Activated CD8-positive, alpha-beta T cell treated with anti-CD3 and anti-CD28 coated beads, Interleukin-2, amount 10 ng/mL, durations not matched to agents 7 days and 5 days (primary cell): ENCODE measurements at places on chromosomes 1 and 21.

DNA sequence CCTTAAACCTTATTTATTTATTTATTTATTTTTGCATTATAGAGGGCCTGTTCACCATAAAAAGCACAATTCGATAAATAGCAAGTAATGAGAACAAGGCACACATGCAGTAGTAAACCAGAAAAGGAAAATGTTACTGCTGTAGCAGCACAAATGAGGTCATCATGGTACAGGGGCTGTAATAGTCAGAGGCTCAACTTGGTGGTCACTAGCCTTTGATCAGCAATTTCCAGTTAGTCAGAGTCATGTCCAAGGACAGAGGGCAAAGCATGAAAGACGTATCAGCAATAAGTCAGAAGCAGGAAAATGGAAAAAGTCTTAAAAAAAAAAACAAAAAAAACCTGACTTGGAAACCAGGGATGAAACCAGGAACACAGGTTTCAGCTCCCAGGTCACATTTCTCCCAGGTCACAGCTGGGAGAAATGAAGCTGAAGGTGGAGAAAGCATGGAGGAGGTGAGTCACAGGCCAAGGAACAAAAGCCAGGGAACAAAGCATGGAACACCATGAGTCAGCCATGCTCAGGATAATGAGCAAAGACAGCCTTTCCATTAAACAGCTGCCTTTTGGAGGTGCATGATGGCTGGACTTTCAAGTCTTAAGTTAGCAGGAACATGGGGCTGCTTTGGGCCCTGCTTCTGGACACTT, 556.3 kb downstream of the LTN1 start:
- H3K4me3 ChIP-seq = no peak overlapping the region
- no peaks in the 10 kb centered on the region for H3K36me3 ChIP-seq
- H3K4me1 ChIP-seq = no peaks in the 10 kb centered on the region
- DNase-seq = no peak
- no peak overlapping the region for H3K27ac ChIP-seq

GRCh38 chr1:149995927-149996326, 14.6 kb downstream of the OTUD7B start:
- peaks cover 15% of the 10 kb centered on the region for H3K4me1 ChIP-seq
- DNase-seq = no peak
- no peaks in the 10 kb centered on the region for H3K27me3 ChIP-seq

DNA sequence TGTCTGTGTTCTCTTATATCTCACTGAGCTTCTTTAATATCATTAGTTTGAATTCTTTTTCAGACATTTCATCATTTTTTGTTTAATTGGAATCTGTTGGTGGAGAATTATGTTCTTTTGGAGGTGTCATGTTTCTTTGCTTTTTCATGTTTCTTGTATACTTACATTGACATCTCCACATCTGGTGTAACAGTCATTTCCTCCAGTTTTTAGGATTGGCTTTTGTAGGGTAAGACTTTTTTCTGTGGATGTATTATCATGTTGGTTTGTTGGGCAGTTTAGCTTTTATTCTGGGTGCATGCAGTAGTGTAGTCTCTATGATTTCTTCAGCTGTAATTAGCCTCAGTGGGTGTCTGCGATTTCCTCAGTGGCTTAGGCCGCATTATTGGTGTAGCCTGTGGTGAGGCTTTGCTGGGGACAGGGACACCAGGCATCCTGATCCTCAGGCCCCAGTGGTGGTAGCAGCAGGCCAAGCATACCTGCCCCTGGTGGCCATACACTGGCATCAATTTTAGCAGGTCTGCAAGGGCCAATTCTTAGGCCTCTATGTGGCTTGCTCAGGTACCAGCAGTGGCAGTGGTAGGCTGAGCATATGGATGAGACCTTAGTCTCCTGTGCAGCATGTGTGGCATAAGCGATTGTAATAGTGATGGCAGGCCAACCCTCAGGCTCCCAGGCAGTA, 77.6 kb upstream of the SAMD13 start:
- DNase-seq = no peak
- peaks cover 4% of the 10 kb centered on the region for H3K4me1 ChIP-seq
- H3K27me3 ChIP-seq = no peaks in the 10 kb centered on the region
- no peak overlapping the region for H3K4me3 ChIP-seq
- H3K27ac ChIP-seq = no peak overlapping the region

DNA sequence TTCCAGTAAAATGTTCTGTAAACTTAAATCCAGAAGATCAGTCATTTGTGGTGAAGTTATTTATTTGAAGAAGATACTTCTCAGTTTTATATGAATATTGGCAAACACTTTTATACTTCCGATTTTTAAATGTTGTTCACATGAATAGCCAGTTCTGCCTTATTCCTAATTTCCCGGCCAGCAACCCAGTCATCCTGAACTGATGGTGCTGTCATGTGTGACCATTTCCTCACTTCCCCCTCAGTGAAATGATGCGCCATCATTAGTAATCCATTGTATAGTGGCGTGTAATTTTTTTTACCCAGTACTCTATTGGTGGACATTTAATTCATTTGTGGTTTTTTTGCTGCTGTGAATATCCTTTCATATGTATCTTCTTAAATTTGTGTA, 16.4 kb downstream of the GPSM2 start:
- H3K36me3 ChIP-seq = peaks cover 7% of the 10 kb centered on the region
- H3K27me3 ChIP-seq = no peaks in the 10 kb centered on the region
- DNase-seq = no peak
- no peak overlapping the region for H3K27ac ChIP-seq

DNA sequence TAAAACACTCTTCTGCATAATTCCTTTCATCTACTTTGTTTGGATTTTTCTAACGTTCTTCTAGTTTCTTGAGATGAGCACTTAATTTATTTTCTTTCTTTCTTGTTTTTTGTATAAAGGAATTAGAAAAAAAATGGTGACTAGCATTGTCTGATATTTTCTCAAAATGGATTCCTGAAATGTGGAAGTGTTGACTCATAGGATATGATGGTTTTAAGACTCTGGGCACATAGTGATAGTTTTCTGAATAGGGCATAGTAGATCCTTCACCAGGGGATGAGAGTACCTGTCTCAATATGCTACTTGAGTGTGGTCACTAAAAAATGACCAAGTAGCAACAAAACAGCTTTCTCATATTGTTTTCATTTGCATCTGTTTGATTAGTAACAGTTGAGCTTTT, 100.9 kb downstream of the PEX14 start:
- H3K4me1 ChIP-seq = no peaks in the 10 kb centered on the region
- H3K4me3 ChIP-seq = no peak overlapping the region
- no peak for DNase-seq
- no peak overlapping the region for H3K27ac ChIP-seq
- no peaks in the 10 kb centered on the region for H3K27me3 ChIP-seq
- H3K36me3 ChIP-seq = no peaks in the 10 kb centered on the region

GRCh38 chr1:160208557-160209320, 3.6 kb downstream of the PEA15 start:
- H3K36me3 ChIP-seq = peaks cover 19% of the 10 kb centered on the region
- peaks cover 28% of the 10 kb centered on the region for H3K4me1 ChIP-seq
- H3K27ac ChIP-seq = peak overlapping the region; percentile 13
- DNase-seq = no peak
- H3K27me3 ChIP-seq = no peaks in the 10 kb centered on the region

- H3K4me1 ChIP-seq = no peaks in the 10 kb centered on the region
- no peak overlapping the region for H3K27ac ChIP-seq
These were observed 22.7 kb upstream of the EDN2 start for GRCh38 chr1:41507110-41507720.

GRCh38 chr21:35473496-35473895, 424.4 kb upstream of the RUNX1 start:
- H3K36me3 ChIP-seq = peaks cover 20% of the 10 kb centered on the region
- H3K27me3 ChIP-seq = peaks cover 1% of the 10 kb centered on the region
- no peak for DNase-seq
- peaks cover 52% of the 10 kb centered on the region for H3K4me1 ChIP-seq
- H3K27ac ChIP-seq = no peak overlapping the region
- H3K4me3 ChIP-seq = no peak overlapping the region

GRCh38 chr1:59013276-59013927, 229.6 kb upstream of the JUN start:
- H3K4me3 ChIP-seq = no peak overlapping the region
- H3K4me1 ChIP-seq = peaks cover 7% of the 10 kb centered on the region

- no peaks in the 10 kb centered on the region for H3K36me3 ChIP-seq
- H3K4me1 ChIP-seq = peaks cover 3% of the 10 kb centered on the region
- no peak overlapping the region for H3K4me3 ChIP-seq
These were observed 5.0 kb upstream of the HPCA start for GRCh38 chr1:32881291-32881690.

- H3K27me3 ChIP-seq = no peaks in the 10 kb centered on the region
- no peaks in the 10 kb centered on the region for H3K36me3 ChIP-seq
- no peaks in the 10 kb centered on the region for H3K4me1 ChIP-seq
- no peak overlapping the region for H3K27ac ChIP-seq
- no peak for DNase-seq
These were observed 73.3 kb upstream of the FMO3 start for GRCh38 chr1:171017426-171017825.

GRCh38 chr1:212234431-212235395, 50.5 kb upstream of the PPP2R5A start:
- peaks cover 38% of the 10 kb centered on the region for H3K4me1 ChIP-seq
- H3K36me3 ChIP-seq = peaks cover 6% of the 10 kb centered on the region
- H3K27ac ChIP-seq = peak overlapping the region; percentile 46
- DNase-seq = peak; percentile 44
- H3K4me3 ChIP-seq = no peak overlapping the region
- no peaks in the 10 kb centered on the region for H3K27me3 ChIP-seq

- H3K4me1 ChIP-seq = peaks cover 63% of the 10 kb centered on the region
- peak overlapping the region; percentile 78 for H3K27ac ChIP-seq
- peaks cover 2% of the 10 kb centered on the region for H3K36me3 ChIP-seq
- no peak overlapping the region for H3K4me3 ChIP-seq
- no peak for DNase-seq
These were observed 32.6 kb downstream of the LRP8 start for GRCh38 chr1:53295295-53295694.

DNA sequence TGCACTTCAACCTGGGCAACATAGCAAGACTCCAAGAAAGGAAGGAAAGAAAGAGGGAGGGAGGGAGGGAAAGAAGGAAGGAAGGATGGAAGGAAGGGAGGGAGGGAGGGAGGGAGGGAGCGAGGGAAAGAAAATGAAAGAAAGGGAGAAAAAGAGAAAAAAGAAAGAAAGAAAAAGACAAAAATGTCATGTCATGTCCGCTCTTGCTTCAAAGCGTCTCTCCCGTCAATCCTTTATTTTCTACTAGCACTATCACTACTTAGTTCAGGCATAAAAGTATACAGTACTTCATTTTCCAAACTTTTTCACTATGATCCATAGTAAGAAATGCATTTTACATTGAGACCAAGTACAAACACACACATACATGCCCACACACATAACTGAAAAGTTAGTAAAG, 64.7 kb downstream of the SH3GLB1 start:
- H3K4me1 ChIP-seq = peaks cover 5% of the 10 kb centered on the region
- no peak for DNase-seq
- peaks cover 6% of the 10 kb centered on the region for H3K27me3 ChIP-seq

DNA sequence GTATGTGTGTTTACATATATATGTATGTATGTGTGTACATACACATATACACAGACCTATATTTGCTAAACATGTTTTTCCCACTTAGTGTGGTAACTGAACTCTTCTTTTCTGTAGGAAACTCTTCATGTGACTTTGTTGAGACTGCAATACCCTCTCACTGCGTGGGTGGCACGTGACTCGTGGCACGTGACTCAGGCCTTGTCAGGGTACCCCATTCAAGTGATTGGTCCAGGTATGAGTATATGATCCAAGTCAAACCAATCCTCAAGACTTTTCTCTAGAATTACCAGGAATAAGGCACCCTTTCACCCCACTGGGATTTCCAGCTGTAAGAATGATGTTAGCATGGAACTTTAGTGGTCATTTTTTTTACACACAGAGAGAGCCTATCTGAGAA, 149.2 kb upstream of the KCNK2 start:
- H3K4me1 ChIP-seq = no peaks in the 10 kb centered on the region
- no peak overlapping the region for H3K4me3 ChIP-seq
- no peak overlapping the region for H3K27ac ChIP-seq
- DNase-seq = no peak
- no peaks in the 10 kb centered on the region for H3K36me3 ChIP-seq

- H3K36me3 ChIP-seq = no peaks in the 10 kb centered on the region
- H3K27ac ChIP-seq = no peak overlapping the region
- H3K27me3 ChIP-seq = no peaks in the 10 kb centered on the region
- DNase-seq = no peak
- H3K4me1 ChIP-seq = peaks cover 14% of the 10 kb centered on the region
These were observed 120.0 kb downstream of the PEX14 start for GRCh38 chr1:10594595-10595223.

GRCh38 chr1:36576551-36577110, 93.9 kb upstream of the CSF3R start:
- H3K27ac ChIP-seq = no peak overlapping the region
- no peaks in the 10 kb centered on the region for H3K4me1 ChIP-seq
- H3K27me3 ChIP-seq = peaks cover 15% of the 10 kb centered on the region
- H3K36me3 ChIP-seq = no peaks in the 10 kb centered on the region

DNA sequence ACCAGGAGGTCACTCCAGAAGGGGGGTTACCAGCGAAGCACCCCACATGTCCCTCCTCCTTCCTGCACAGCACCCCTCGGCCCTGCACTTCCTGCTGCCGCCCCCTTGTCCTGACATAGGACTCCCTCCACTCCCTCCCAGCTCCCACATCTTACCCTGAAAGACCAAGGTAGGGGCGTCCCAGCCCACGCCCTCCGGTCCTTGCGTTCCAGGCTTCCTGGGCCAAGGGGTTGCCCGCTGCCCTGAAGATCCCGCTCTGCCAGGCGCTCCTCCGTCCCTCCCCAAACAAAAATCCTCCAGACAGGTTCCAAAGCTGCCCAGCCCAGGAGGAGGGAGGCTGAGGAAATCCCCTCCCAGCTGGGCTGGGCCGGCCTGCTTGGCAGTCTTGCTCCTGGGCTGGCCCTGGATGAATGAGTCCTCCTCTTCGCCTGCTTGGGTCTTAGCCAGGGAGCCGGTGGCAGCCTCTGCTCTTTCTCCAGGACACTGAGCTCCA, at the start of gene RHBDL2:
Gene RHBDL2, minus strand, starts transcription at position 304 of the 493 bp plus-strand sequence. CDS start 22,618 bp downstream, outside the sequence.
- H3K27me3 ChIP-seq = peaks cover 5% of the 10 kb centered on the region
- H3K4me3 ChIP-seq = no peak within 1 kb of the TSS
- no peak for DNase-seq
- H3K27ac ChIP-seq = no peak within 1 kb of the TSS
- no peaks in the 10 kb centered on the region for H3K36me3 ChIP-seq

GRCh38 chr1:180953291-180954004, 40.8 kb downstream of the KIAA1614 start:
- peaks cover 18% of the 10 kb centered on the region for H3K36me3 ChIP-seq
- H3K27me3 ChIP-seq = no peaks in the 10 kb centered on the region
- H3K27ac ChIP-seq = no peak overlapping the region
- peak overlapping the region; percentile 55 for H3K4me3 ChIP-seq
- peaks cover 5% of the 10 kb centered on the region for H3K4me1 ChIP-seq
- DNase-seq = peak; percentile 25

DNA sequence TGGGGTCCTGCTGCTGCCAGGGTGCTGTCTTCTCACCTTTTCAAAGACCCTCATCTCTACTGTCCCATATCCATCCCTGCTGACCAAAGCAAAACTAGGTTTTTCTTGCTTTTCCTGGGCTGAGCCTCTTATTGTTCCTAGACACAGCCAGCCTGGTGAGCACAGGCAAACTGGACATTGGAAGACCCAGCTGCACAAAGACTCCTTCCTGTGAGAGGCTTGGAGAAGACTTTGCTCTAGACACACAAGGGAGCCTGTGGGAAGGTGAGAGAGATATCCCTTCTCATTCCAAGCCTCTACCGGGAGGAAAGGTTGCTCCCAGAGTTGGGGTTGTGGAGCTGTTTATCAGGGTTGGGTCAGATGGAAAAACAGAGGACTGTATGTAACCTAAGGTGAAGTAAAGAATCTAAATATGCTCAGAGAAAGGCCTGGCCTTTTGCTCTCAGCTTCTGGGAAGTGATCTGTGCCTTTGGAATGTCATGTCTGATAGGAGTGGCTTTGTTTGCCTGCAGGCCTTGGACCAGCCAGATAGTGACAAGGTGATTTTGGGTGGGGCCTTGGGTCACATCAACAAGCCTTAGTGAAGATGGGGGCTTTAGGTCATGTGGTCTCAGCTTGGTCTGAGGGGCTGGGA, 87.6 kb upstream of the RUNX1 start:
- peaks cover 16% of the 10 kb centered on the region for H3K4me1 ChIP-seq
- H3K4me3 ChIP-seq = no peak overlapping the region
- DNase-seq = no peak
- no peak overlapping the region for H3K27ac ChIP-seq
